ENCODE measurements at places on chromosomes 3 and 15.

- DNase-seq: no peak
Measured at GRCh38 chr3:57142411-57142723, 22.8 kb downstream of the IL17RD start.

DNA sequence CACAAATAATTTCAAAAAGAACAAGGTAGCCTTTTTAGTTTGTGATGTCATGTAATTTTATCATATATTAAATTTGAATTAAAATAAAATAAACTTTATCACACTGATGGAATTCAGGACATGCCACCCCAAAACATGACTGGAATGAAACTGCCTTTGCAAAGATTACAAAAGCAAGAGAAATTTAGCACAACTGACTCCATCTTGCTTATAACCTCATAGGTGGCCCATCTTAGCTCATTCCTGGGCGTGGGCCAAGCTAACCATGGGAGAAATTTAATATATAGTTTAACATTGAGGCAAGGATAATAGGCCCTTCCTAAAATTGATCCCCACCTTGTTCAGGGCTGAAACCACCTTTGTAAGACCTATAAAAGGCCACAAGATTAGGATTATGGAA lies 235.6 kb downstream of the ZNF385D start:
- no peak for DNase-seq

GRCh38 chr15:99703603-99704443 lies 29.4 kb downstream of the LYSMD4 start:
- no peak for DNase-seq

DNA sequence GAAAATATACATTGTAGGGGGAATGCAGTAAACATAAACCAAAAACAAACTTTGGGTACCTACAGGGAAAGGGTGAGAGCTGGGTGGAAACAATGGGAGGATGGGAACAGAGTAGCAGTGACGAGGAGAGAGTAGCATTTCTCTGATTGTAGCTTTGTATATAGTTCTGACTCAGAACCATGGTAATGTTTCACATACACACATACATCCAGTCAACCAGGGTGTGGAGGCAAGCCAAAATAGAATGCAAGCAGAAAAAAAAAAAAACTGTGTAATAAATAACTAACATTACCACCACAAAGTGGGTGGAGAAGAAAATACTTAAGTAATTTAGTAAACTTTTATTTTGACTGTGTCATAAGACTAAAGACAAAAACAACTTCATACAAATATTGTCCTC lies 27.2 kb downstream of the BCL2A1 start:
- no peak for DNase-seq

DNA sequence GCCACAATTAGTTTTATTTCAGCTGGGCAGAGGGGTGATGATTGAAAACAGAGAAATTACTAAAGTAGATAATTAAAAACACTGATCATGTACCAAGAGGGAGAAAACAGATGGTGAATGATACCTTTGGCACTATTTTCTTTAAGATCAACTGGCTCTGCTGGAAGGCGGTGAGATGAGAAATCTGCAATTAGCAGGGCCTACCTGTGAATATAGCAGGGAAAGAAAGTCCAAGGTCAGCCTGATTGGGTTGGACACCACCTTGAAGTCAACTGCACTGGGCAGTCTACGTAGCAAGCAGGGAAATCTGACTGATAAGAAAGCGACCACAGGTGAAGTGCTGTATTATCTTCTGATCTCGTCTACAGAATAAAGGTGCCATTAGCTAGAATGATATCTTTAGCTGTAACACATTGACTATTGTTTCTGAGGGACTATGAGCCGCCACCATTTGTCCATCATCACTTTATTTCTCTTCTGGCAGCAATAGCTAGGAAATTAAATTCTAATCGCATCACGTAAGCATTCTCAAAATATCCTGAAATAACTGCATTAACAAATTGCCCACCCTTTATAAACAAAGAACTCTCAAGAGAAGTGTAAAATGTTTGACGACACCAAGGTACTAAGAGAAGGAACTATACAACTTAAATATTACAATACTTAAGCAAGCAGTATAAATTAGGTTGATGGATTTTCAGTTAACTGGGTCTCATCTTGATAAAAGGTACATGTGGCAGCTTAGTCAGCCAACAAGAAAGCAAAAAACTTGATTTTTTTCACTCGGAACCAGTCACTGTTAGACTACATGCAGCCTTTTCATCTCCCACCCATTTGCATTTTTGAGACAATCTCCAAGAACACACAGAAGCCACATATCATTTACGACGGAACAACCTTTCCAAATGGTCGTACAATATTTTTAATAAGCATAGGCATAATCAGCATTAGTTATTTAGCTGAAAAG lies 1.3 kb downstream of the NEDD4 start:
- DNase-seq: no peak

GRCh38 chr15:99566157-99566897 lies 543 bp downstream of the MEF2A start:
- no peak for DNase-seq

DNA sequence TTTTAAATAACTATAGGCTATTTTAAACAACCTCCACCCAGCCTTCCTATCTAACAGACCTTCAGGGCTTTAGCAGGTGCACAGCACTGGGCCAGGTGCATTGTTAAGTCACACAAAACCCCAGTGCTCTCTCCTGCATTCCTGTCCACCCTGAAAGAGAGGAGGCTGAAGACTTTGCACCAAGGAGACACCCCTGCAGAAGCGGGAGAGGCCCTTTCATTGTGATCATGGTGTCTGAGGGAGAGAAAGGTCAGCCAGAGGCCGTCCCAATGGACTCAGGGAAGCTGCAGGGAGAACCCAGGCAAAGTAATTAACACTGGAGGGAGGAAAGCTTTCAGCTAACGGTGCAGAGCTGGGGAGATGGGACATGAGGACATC lies 5.2 kb downstream of the LRIG1 start:
- no peak for DNase-seq

GRCh38 chr15:51284871-51285270 lies 53.5 kb downstream of the CYP19A1 start:
- no peak for DNase-seq

DNA sequence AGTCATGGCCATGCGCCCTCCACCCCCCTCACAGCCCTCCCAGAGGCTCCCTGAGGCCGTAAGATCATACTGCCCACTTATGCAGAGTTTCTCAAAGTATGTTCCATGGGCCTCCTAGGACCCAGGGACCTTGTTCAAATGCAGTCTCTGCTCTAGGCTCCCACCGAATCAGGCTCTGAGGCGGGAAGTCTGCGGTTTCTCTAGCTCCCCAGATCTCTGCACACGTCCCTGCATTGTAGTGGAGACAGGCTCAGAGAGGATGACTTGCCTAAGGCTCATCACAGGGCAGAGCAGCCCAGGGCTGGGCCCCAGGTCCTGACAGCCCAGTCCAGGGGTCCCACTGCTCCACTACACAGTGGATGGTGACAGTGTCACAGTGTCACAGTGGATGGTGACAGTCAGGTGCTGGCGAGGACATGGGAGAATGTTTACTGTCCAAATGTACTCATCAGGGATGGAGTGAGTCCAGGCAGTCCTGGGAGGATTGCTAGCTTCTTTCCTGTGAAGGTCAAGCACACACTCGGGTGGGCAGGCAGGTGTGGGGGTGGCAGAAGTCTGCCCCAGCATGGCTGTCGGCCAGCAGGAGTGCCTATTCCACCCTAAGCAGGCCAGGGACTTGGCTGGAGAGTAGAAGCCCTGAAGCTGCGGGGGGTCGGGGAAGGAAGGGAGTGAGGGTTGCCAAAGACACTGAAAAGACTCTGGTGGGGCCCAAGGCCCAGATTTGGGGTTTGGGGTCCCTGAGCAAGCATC lies 12.4 kb downstream of the ANKRD63 start:
- DNase-seq: no peak

GRCh38 chr3:13767896-13768295 lies 112.0 kb downstream of the WNT7A start:
- no peak for DNase-seq

DNA sequence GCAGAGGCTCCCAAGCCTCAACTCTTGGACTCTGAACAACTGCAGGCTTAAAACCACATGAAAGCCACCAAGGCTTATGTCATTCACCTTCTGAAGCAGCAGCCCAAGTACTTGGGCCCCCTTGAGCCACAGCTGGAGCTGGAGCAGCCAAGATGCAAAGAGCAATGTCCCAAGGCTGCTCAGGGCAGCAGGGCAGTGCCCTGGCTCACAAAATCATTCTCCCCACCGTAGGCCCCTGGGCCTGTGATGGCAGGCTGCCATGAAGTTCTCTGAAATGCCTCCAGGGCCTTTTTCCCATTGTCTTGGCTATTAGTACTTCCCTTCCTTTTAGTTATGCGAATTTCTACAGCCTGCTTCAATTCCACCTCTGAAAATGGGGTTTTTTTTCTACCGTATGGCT lies 83.4 kb downstream of the DCLK3 start:
- DNase-seq: no peak

GRCh38 chr3:194711913-194712312 lies 26.2 kb downstream of the FAM43A start:
- DNase-seq: no peak

DNA sequence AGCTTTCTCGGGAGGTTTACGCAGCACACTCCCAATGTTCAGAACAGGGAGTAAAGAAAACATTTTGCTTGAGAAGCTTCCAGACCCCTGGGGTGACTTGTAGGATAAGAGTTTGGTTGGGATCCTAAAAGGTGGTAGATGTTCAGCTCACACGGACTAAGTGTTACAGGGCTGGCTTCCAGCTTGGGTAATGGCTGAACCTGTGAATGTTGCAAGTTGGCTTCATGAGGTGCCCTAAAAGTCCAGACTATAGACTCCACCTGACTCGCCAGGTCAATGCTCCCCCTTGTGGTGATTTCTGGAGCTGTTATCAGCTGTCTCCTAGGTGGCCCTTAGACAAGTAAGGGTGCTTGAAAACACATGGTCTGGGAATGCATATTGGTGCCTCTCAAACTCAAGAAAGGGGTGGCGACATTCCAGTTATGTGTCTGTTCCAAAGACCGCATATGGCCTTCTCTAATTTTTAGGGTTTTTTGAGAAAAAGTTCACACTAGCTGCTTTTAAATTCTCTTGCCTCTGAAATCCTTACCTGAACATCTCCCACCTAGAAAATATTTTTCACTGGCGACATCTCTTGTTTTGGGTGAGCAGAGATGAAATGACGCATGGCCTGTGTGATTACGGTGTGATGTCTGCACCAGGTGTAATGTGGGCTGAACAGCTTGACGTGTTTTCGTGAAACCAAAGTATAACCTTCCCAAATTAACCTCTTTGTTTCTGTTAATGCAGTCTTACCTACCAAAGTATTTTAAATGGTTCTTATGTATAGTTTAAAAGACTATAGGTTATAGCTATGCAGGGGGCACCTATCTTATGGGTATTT lies 175.7 kb upstream of the KBTBD8 start:
- peak; percentile 68 for DNase-seq

DNA sequence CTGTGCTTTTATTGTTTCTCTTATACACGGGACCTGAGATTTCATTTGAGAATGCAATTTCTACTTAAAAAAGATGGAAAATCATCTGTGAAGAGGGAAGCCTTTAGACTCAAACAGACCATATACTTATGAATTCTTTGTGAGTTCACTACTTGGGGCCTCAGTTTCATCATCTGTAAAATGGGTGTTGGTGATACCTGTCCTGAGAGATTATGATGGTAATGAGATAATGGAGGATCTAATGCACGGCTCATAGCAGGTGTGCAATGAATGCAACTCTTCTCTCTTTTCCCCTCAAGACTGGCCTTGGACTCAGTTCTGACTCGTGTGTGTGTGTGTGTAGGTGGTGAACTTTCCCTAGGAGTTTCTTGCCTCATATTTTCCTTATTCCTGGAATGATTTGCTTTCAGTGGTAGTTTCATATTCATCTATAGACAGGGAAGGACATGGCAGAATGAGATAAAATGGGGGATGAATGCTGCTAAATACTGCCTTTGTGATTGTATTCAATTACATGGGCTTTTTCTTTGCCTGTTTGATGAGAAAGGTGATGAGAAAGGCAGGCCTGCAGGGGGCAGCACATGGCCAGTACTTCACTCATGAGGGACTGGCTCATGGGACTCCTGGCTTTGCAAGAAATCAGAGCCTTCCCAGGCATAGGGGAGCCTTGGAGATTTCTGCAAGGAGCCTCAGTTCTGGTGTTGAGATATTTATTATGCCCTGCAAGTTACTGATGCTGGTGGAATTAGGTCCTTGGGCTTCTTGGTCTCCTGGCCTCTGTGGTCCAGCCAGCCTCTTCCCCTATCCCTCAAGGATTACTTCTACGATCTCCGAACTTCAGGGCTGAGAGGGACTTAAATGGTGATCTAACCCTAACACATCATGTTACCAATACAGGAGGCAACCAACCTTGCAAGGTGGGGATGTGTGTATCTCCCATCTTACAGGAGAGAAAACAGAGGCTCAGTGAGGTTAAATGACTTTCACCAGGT lies 70.7 kb downstream of the RPLP1 start:
- peak; percentile 44 for DNase-seq

GRCh38 chr15:101573951-101574350 lies 78.2 kb downstream of the TM2D3 start:
- no peak for DNase-seq

DNA sequence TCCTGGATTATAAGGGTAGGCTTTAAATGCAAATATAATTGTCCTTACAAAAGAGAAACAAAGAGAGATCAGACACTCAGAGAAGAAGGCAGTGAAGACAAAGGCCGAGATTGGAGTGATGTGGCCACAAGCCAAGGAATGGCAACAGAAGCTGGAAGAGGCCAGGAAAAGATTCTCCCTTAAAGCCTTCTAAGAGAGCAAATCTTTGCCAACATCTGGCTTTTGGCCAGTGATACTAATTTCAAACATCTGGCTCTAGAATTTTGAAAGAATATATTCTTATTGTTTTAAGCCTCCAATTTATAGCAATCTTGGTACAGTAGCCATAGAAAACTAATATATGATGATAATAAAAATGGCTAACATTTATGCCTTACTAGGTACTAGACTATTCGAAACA lies 615.8 kb upstream of the ZNF385D start:
- DNase-seq: no peak

DNA sequence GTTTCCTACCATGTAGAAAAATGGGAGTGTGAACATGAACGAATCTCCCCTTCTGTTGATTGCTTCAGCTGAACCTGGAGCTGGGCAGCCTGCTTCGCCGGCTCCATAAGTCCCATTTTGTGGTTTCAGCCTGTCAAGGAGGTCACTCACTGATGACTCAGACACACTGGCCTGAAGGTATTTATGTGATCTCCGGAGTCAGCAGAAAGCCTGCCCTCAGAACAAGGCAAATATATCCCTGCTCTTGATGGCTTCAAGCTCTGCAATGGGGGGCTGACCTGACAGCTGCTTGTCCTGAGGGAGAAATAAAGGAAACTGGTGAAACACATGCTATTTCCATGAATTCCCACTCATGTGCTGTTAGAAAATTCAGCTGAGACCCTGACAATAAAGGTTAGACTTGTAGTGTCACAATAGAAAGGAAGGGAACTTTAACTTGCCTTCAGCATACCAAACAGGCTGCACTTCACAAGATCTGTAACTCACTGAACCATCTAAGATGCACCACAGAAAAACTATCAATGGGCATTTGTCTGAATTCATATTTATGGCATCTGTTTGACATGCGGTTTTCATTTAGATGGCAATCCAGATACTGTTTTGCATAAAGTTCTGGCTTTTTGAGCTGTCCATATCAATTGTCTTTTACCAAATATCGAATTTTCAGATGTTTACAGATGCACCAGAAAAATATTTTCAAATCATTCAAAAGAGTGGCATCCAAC lies 282.0 kb upstream of the VEPH1 start:
- no peak for DNase-seq

Data from NCI-H510A treated with DMSO at 0.1 percent for 48 hours (cell line).